ENCODE measurements at places on chromosomes 16 and 17.
A peak's percentile ranks its signal among the peaks of the same experiment; 100 is the strongest.

- no peak for DNase-seq
Observed at GRCh38 chr17:29038085-29038795, 4.7 kb upstream of the PIPOX start.

DNA sequence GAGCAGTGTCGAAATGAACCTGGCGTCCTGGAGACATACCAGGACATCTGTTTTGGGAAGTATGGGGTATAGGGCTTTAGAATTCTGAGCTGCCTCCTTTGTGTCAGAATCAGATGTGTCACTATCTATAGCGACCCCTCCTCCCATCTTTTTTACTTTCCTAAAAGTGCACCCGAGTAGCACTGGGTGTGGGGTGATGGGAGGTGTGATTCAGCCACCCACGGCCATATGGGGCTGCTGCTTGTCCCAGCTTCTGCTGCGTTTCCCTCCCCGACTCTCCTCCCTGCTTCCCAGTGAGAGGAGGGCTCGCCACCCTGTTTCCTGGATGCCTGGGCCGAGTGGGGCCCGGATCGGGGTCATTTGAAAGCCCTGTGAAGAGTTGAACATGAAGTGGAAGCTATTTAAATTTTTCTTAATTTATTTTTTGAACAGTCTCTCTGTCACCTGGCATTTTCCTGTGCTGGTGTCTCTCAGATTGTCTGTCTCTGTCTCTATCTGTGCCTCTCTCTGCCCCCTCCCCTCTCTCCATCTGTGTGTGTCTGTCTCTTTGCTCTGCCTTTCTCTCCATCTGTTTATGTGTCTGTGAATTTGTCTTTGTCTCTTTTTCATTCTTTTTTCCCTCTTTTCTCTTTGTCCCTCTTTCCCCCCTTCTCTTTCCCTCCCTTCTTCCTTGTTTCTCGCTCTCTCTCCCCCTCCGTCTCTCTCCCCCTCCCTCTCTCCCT is 638.8 kb upstream of the EEF2KMT start:
- no peak for DNase-seq

- no peak for DNase-seq
Observed at GRCh38 chr17:49896860-49897259, 49.0 kb upstream of the TAC4 start.

GRCh38 chr16:86571530-86571915 is 4.9 kb downstream of the FOXC2 start:
- DNase-seq = no peak

DNA sequence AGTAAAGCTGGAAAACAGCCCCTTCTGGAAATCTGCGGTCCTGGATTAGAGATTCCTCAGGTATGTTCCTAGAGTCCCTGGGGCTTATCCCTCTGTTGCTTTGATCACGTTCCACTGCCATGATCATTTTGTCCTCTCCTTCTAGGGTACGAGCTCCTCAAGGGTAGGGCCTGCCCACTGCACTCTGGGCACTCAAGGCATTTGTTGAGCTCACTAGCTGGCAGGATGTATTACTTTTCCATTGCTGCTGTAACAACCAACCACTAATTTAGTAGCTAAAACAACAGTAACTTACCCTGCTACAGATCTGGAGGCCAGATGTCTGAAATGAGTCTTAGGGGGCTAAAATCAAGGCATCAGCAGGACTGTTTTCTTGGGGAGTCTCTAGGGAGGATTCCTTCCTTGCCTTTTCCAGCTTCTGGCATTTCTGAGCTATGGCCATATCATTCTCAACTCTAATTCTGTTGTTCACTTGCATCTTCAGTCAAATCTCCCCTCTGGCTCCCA is 65.7 kb downstream of the ARSG start:
- DNase-seq = no peak

GRCh38 chr16:11121914-11122692 is 133.9 kb downstream of the SOCS1 start:
- DNase-seq = no peak

GRCh38 chr17:78923660-78924453 is 1.3 kb downstream of the TIMP2 start:
- no peak for DNase-seq

GRCh38 chr16:54512467-54512995 is 225.9 kb upstream of the IRX3 start:
- no peak for DNase-seq

DNA sequence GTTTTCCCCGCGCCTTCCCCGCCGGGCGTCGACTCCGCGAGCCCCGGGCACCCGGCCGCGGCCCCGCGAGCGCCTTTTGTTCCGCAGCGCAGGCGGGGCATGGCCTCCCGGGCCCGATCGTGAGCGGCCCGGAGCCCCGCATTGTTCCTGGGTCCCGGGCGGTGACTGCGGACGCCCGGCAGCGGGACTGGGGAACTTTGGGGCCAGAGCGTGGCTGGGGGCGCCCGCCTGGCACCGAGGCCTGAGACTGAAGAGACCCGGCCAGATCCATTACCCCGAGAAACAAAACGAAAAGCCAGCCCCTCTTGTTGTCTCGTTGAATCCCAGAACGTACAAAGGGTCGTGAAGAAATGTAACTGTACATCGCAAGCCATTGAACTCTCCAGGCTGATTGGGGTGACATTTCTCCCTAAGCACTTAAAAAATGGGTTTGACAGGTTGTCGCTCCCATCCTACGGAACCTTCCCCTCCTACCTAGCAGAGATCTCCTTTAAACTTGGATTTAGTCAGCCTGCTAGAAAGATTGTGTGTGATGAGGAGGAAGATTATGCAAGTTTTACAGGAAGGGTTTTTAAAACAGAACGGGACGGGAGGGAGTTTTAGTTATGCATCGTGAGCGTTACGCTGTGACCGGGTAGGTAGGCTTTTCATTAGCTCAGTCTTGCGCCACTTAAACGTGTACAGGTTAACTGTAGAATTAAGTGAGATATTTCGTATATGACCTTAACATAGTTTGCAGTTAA is 825 bp downstream of the METTL9 start:
- no peak for DNase-seq

- DNase-seq = no peak
Observed at GRCh38 chr17:78889531-78889930, 13.5 kb downstream of the CEP295NL start.

DNA sequence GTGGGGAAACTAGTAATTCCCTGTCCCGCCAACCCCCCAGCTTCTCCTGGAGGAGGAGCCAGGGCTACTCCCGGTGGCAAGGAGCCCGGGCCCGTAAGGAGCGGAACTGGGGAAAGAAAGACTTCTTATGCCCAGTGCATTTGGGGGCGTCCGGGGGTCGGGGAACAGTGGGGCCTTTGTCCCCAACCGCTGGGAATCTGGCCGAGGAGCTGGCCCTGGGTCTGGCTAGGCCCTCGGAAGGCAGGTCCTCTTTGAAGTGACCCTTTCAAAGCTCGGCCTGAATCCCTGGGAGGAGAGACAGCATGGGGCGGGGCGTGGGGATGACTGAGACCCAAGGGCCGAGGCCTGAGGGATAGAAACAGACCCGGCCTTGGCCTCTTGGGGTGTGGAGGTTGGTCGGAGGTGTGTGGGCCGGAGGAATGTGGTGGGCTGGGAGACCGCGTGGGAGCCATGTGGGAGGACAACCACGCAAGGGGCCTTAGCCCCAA is 6.0 kb downstream of the ARHGAP23 start:
- DNase-seq = no peak

GRCh38 chr16:73713778-73714495 is 582.7 kb upstream of the PSMD7 start:
- no peak for DNase-seq

DNA sequence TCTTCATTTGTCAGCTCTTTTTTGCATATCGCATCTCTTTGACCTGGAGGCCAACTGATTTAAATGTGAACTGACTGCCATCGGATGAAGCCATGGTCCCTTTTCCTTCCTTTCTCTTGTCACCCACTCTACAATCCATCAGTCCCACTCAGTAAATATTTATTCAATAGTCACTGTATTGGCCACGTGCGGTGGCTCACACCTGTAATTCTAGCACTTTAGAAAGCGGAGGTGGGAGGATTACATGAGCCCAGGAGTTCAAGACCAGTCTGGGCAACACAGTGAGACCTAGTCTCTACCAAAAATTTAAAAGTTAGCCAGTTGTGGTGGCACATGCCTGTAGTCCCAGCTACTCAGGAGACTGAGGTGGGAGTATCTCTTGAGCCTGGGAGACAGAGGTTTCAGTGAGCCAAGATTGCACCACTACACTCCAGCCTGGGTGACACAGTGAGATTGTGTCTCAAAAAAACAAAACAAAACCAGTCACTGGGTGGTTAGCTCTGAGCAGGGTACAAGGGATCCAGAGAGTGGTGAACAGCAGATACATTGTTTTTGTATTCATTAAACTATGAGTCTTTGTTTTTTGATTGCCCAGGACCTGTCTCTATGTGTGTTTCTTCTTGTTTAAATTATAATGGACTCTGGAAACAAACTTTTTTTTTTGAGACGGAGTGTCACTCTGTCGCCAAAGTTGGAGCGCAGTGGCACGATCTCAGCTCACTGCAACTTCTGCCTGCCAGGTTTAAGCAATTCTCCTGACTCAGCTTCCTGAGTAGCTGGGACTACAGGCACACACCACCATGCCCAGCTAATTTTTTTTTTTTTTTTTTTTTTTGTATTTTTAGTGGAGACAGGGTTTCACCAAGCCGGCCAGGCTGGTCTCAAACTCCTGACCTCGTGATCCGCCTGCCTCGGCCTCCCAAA is 6.9 kb downstream of the PHAF1 start:
- no peak for DNase-seq

DNA sequence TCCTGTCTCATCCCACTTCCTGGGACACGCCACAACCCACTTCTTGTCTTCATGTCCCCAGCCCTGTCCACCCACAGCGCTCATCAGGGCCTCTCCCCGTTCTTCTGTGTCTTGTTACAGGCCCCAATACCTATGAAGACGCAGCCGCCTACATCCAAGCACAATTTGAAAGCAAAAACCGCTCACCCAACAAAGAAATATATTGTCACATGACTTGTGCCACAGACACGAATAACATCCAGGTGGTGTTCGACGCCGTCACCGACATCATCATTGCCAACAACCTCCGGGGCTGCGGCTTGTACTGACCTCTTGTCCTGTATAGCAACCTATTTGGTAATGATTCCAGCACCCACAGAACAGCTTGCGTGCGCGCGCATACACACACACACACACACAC is 70.6 kb downstream of the AMFR start:
- DNase-seq = no peak

GRCh38 chr17:4577386-4577993 is 6.8 kb upstream of the SMTNL2 start:
- no peak for DNase-seq

DNA sequence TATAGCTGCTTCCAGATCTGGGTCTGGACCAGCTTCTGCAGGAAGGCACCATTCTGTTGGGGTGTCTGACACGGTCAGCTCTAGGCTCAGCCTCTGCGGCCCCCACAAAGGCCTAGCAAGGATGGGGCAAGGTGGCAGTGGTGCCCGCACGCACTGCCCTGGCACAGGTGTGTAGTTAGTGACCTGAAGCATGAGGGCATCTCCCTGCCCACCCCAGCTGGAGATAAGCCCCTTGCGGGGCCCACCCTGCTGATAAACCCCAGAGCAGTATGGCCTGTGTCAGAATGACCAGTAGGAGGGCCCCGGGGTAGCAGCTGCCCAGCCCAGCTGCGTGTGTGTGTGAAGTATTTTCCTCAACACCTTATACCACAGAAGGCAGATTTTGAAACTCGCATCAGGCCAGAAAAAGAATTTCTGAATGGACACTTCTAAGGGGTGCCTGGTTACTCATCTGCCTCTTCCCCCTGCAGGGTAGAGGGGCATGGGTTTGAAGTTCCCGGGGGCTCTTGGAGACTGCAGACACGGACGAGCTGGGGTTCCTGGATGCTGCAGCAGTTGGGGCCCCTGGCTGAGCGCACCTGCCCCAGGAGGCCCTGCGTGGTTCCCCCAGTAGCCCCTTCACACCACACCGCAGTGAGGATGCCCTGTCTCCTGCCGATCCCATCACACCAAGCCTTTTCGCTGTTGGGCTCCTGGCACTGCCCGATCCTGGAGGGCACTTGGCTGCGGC is 4.5 kb downstream of the ARHGDIA start:
- DNase-seq = no peak

DNA sequence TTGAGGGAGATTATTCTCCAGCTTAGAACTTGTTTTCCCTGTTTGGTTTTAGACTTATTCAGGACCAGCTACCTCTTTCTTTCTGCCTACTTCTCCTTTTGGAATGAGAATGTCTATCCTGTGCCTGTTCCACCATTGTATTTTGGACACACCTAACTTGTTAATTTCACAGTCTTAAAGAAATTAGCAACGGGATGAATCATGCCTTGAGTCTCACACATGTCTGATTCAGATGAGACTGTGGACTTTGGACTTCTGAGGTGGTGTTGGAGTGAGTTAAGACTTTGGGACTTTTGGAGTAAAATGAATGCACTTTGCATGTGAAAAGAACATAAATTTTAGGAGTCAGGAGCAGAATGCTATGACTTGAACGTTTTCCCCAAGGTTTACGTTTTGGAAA is 581.4 kb downstream of the CDH11 start:
- DNase-seq = no peak

GRCh38 chr16:85984231-85984880 is 85.4 kb downstream of the IRF8 start:
- no peak for DNase-seq

GRCh38 chr17:15392326-15392741 is 50.9 kb upstream of the TEKT3 start:
- DNase-seq = no peak

- no peak for DNase-seq
Observed at GRCh38 chr17:75874323-75875181, 3.8 kb downstream of the TRIM47 start.

- DNase-seq = no peak
Observed at GRCh38 chr17:8158267-8159031, 4.3 kb downstream of the VAMP2 start.

DNA sequence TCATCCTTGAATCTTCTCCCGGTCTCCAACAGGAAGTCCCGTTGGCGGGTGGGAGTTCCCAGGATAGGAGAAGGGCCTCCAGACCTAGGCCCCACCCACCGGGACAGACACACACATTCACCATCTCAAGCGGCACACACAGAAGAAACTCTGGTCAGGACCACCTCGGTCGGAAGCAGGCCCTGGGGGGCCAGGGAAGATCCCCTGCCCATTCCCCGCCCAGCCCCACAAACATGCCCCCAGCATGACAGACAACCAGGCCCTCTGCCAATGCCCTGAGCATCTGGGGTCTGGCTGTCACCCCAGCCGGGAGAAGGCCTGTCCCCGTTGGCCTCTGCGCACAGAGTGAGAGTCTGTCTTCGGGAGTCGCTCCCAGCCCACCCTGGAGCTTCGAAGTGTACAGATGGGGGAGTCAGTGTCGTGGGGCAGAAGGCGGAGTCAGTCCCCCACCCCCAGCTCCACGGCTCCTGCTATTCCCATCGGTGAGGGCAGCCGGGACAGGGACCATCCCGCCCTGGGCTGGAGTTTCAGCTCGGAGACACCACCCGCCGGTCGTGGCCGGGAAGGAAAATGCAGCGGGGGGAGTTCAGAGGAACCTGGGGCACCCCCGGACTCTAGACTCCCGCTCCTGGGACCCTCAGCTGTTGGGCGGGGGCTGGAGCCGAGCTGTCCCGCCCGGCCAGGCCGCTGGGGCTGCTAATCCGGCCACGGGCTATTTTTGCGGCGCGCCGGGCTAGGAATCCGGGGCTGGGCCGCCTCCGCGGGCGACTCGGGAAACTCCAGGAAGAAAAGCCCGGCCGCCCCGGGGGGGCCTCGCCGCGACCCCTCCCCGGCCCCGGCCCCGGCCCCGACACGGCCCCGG is 660 bp downstream of the RHBDF1 start:
- peak; percentile 98 for DNase-seq

- no peak for DNase-seq
Observed at GRCh38 chr16:30901201-30902028, 5.0 kb downstream of the CTF1 start.
